ENCODE measurements at places on chromosomes 7 and 10.

GRCh38 chr7:36986948-36987724, 262.8 kb upstream of the AOAH start:
- peak; percentile 72 for DNase-seq

- peak; percentile 82 for DNase-seq
Observed at GRCh38 chr7:13279854-13280435, 592.5 kb downstream of the ARL4A start.

DNA sequence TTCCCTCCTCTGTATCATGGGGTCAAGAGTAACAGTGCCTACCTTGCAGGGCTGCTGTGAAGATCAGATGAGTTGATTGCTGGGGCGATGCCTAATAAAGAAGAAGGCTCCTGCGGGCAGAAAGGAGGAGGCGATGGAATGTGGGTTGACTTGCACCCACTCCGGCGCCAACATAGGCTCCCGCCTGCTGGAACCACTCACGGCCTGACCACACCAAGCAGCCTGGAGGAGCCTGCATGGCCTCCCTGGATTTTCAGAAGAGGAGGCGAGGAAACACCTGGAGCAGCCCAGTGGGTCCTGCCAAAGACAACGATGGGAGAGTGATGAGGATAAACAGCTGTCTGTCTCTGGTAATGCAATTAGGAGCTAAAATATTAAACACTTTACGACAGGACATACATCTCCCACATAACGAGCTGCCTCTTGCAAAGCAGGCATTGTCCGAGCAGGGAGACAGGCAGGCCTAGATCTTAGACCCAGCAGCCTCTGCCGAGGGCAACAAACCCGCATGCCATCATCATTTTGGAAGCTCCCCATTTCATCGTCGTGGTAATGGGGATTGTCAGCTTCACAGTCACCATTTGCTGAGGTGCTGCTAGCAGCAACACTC, 302.9 kb upstream of the ZMIZ1 start:
- no peak for DNase-seq

DNA sequence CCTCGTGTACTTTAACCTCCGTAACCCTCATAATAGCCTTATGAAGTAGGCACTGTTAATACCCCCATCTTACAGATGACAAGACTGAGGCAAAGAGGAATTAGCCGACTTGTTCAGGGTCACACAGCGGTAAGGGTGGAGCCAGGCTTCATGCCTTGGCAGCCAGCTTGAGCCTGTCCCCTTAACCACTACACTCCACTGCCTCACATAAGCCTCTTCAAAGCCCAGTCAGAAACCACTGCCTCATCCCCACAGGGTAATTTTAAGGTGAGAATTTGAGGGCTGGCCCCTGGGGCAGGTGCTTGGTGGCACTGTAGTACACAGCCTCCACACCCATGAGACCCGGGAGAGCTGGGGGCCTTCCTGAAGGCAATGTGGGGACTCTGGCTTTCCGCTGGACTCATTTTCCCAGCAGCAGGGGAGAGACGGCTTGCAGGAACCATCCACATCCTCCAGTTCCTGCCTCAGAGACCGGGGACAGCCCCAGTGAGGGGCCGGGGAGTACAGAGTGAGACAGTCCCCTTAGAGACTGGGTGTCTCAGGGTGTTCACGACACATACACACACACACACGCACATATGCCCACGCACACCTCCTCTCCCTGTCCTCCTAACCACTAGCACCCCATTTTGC, 7.6 kb upstream of the C10orf105 start:
- peak; percentile 27 for DNase-seq

- no peak for DNase-seq
Observed at GRCh38 chr7:148290538-148290937, 300.0 kb upstream of the C7orf33 start.

GRCh38 chr7:82173400-82174021, 270.1 kb downstream of the CACNA2D1 start:
- DNase-seq, result no peak

Measured in hematopoietic multipotent progenitor cell treated with erythropoietin and hydrocortisone succinate and interleukin-3 and kit ligand, for 6 days (in vitro differentiated cells).